ENCODE measurements at places on chromosomes 16 and 17.

GRCh38 chr16:50533317-50533716, 14.9 kb upstream of the NKD1 start:
- DNase-seq, result no peak

GRCh38 chr17:15388356-15389041, 47.1 kb upstream of the TEKT3 start:
- DNase-seq, result no peak

GRCh38 chr17:78558181-78558850, 18.9 kb downstream of the DNAH17 start:
- DNase-seq, result no peak

GRCh38 chr17:69326377-69327059, 415 bp downstream of the ABCA5 start:
- no peak for DNase-seq

DNA sequence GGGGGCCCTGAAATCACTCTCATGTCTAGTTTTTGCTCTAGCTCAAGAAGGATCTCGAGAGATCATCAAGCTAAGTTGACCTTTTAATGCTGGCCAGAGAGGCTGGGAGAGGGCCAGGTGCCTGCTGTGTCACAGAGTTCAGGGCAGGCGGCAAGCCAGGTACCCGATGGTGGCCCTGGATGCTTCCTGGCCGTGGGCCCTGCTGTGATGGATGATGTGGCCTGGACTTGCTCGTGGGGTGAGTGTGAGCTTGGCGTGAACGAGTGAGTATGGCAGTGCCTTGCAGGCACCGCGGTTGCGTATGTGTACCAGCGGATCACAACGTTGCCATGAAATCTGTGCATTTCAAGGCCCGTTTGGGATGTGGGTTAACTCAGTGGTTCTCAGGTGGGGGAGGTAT, 7.4 kb downstream of the IRF8 start:
- no peak for DNase-seq

- DNase-seq, result no peak
These were observed 96.1 kb downstream of the C17orf67 start for GRCh38 chr17:56737421-56738161.

DNA sequence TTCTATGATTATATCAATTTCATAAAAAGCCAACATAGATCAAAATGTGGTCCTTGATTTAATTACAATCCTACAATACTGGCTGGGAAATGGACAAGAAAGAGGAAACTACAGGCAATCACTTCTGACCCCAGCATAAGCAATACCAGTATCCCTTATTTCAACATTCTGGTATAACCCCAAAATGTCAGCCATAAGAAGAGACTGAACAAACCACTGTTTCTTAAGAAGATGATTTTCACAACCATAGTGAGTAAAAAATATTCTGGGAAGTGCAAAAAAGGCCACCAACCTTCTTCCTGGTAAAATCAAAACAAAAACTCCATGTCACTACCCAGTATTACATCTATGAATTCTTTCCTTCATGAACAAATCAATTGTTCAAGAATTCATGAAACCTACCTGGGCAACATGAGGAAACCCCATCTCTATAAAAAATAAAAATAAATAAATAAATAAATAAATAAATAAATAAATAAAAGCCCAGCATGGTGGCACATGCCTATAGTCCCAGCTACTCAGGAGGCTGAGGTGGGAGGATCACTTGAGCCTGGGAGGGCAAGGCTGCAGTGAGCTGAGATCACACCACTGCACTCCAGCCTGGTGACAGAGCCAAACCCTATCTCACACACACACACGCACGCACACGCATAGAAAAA, 7.5 kb downstream of the N4BP1 start:
- DNase-seq, result no peak

GRCh38 chr16:89097392-89097772, 3.7 kb downstream of the ACSF3 start:
- no peak for DNase-seq

All from CD4-positive, alpha-beta T cell (primary cell).